ENCODE measurements at places on chromosomes 6 and 20. TPM values are rescaled to one million over a fixed set of nuclear protein-coding genes. Genes with fewer than 3 reads are reported as not detected.

The RIN2 gene
- 18.7 TPM for polyA plus RNA-seq

The OLIG3 gene
- polyA plus RNA-seq = not detected

The GABBR1 gene
- polyA plus RNA-seq = 12.2 TPM

The EEF1A1 gene
- polyA plus RNA-seq = 12,313 TPM
